ENCODE measurements at places on chromosomes 1 and 21.

- DNase-seq: no peak
Measured at GRCh38 chr1:85125891-85126290, 74.9 kb downstream of the SYDE2 start.

- no peak for DNase-seq
Measured at GRCh38 chr1:31573261-31573660, 3.1 kb upstream of the TINAGL1 start.

GRCh38 chr21:24486973-24487372, 1120.3 kb downstream of the MRPL39 start:
- no peak for DNase-seq

DNA sequence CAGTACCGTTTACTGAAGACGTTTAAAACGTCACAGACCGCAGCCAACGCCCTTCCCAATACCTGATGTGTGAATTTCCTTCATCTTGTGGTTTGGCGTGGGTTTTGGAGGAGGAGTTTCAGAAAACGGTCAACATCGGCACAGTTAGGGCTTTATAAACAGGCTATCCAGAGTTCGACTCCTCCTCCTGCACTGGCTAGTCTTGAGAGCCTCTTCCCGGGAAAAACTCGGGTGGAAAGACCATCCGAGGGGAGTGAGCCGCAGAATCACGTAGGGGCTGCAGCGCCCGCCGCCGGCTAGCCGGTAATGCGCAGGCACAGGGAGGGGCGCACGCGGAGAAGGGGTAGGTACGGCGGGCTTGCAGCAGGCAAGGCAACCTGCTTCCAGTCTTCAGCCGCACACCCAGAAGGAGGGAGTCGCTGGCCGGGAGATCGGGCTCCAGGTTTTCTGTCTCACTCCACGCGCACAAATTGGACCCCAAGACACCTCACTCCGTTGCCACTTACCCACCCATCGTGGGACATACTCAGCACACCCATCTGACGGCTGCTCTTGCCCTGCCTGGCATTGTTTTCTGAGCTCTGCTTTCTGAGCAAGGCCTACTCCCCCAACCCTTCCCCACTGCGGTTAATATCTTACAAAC, 25.4 kb downstream of the SLC19A2 start:
- no peak for DNase-seq

GRCh38 chr1:209875515-209875914, 47.7 kb downstream of the UTP25 start:
- DNase-seq: peak; percentile 35

GRCh38 chr1:168734271-168734670, 5.3 kb upstream of the DPT start:
- DNase-seq: no peak

GRCh38 chr1:243487649-243488227, 231.9 kb downstream of the SDCCAG8 start:
- no peak for DNase-seq

DNA sequence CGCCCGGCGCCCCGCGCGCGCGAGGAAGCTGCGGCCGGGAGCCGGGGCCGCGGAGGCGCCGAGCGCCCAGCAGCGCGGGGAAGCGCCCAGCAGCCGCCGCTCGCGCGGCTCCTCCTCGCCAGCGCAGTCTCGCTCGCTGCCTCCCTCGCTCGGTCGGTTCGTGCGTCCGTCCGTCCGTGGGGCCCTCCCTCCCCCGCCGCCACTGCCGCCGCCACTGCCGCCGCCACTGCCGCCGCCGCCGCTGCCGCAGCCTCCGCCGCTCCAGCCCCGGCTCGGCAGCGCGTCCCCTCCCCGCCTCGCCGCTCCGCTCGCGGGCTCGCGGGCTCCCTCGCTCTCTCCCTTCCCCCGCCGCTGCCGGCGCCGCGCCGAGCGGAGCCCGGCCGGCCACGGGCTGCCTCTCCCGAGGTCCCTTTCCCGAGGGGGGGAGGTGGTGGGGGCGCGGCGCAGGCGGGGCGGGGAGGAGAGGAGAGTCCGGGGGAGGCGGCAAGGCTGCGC, at the start of gene KCND3:
Gene KCND3, minus strand, starts transcription at position 138 of the 495 bp plus-strand sequence.
- peak; percentile 21 for DNase-seq

GRCh38 chr21:26834181-26834905, 10.9 kb downstream of the ADAMTS1 start:
- no peak for DNase-seq

GRCh38 chr21:18877917-18878316, 474.3 kb upstream of the TMPRSS15 start:
- no peak for DNase-seq

GRCh38 chr21:37266515-37267221, 466 bp downstream of the VPS26C start:
- DNase-seq: peak; percentile 83

DNA sequence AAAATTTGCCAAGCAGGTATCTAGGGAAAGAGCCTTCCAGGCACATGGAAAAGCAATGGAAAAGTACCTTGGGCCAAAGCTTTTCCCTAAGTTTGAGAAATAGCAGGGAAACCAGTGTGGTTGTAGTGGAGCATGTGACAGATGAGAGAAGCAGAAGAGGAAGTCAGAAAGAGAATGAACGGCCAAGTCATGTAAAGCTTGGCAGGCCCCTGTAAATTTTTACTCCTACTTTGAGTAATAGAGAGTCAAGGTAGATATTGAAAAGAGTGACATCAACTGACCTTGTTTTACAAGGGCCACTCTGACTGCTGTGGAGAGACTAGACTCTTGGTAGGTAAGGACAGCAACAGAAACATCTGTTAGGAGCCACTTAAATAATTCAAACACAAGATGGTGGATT, 180.9 kb upstream of the PRMT6 start:
- DNase-seq: no peak

GRCh38 chr1:69595486-69595885, 27.8 kb downstream of the LRRC7 start:
- no peak for DNase-seq

DNA sequence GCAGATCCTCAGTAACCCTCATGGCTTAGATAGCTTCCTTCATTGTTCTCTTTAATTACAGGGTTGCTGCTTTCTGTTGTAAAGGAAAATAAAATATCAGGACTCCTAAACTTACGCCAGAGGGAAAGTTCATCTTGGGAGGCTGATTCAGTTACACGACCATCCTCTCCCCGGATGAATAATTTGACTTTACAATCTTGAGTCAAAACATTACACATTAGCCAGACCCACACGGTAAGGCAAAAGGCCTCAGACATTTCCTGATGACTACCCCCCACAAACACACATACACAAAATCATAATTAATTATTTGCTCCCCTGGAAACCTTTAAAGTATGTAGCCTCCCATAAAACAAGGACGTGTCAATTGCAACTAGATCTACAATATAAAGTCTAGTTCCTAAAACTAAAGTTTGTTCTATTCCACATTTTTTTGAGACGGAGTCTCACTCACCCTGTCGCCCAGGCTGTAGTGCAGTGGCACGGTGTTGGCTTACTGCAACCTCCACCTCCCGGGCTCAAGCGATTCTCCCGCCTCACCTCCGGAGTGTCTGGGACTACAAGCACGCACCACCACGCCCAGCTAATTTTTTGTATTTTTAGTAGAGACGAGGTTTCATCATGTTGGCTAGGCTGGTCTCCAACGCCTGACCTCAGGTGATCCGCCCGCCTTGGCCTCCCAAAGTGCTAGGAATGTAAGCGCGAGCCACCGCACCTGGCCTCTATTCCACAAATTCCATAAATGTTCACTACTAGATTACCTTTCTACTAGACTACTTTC, 830 bp upstream of the PRDX1 start:
- DNase-seq: no peak

DNA sequence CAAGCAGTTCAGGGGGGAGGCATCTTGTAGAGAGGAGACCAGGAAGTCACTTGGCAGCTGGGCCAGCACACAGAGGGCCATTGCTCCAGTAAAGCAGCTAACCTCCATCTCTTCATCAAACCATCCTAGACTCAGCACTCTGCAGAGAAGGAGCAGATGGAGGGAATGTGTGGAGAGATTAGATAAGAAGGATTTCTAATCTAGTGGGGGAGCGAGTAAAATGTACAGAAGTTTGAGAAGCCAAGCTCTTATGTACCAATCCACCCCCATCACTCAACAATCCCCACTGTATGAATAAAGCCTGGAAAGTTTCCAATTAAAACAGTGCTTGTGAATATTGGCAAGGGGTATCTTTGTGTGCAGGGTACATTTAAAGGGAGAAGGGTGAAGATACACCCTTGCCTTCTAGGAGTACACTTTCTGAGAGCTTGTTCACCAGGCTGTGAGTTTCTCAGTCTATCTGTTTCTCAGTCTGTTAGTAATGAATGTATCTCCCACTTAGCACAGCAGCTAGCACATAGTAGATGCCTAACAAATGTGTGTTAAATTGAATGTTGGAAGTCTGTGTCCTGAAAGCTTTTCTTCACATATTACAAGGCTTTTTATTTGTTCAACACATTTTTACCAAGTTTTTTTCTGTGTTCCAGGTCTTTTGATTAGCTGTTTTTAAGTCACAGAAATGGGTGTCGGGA, 142.7 kb upstream of the UBE2U start:
- DNase-seq: no peak

- DNase-seq: no peak
Measured at GRCh38 chr1:228259951-228260350, 52.1 kb downstream of the OBSCN start.

DNA sequence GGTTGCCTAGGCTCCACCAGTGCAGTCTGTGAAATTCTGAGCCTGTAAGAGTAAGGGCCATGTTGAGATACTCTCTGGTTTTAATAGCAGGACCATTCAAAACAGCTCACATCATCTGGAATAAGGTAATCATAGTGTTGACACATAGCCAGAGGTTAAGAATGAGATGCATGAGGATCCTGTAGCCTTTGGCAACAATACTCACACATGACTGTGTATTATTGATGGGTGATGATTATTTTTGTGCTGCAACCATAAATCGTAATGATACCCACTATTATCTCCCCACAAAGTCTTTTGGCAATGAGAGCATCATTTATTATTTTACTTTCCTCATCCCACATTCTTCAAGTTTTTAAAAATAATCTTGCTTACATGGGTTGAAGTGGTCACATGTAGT, 35.5 kb downstream of the KCNK2 start:
- DNase-seq: no peak

DNA sequence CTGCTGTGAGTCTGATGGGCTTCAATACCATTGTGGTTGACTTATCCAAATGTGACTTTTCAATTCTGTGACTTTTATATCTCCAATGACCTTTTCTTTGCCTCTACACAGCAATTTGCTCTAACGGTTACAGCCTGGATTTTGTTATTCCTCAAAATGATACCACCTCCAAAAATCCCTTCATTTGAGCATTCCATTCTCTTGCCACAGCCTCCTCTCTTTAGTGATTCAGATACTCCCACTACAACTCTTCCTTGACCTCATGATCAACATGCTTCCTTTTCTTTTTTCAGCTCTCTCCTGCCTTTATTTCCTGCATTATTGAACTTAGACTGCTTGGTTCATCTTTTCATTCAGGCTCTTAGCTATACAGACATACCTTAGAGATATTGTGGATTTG, 16.6 kb upstream of the IL19 start:
- no peak for DNase-seq

- DNase-seq: no peak
Measured at GRCh38 chr1:20479840-20480239, 6.2 kb downstream of the CAMK2N1 start.

GRCh38 chr1:100266741-100267140, 725 bp downstream of the RTCA start:
- no peak for DNase-seq

GRCh38 chr1:207444514-207445217, 9.5 kb upstream of the CR2 start:
- DNase-seq: no peak

DNA sequence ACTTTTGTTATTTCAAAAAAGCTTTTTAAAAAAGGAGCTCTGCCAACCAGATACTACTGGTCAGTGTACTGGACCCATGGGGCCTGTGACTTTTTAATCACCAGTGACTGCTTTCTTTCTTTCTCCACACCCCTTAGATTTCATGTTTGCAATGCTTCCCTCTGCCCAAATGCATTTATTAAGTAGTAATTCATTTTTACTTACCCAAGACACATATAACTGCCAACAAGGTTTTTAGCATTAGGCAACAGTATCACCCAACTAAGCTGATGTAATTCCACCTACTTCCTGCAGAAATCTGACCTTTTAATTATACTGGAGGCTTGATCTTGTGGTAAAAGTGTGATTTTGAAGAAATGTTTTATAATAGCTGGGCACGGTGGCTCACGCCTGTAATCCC, 12.5 kb downstream of the MECR start:
- no peak for DNase-seq

DNA sequence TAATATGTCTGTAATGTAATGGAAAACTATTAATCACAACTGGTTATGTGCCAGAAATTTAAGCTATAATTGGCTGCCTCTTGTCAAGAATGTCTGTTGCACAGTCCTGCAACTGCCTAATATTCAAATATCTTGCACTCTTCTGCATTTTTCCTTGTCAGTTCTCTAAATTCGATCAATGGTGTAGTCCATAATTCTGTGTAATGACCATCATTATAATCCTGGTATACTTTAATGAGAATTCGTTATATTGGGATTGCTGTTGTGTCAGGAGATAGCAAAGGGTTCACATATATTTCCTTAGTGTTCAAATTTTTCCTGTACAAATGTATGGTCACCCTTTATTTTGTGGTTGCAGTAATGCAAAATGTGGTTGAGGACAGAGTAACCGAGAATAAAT, 4.8 kb downstream of the NTNG1 start:
- DNase-seq: no peak

DNA sequence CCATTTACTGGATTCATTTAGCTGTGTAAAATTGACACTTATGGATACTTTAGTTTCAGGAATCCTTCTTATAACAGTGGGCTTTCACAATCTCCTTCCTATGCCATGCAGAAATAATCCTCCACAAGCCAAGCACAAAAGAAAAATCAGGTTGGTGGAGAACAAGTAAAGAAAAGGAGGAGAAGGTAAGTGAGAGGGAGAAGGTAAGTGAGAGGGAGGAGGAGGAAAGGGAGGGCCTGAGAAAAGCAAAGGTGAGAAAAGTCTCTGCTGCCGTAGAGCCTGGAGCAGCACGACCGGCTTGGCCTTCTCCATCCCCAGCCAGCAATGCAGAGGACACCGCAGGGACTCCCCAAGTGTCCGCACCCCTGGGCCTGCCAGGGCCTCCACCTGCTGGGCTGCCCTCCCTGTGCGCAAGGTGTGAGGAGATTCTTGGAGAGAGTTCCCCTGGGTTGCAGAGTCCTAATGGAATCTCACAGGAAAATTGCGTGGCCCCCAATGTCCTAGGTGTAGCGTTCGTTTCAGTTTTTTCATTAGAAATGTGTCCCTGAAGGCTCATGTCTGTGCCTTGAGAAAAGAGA, 39.0 kb downstream of the PRMT2 start:
- no peak for DNase-seq

DNA sequence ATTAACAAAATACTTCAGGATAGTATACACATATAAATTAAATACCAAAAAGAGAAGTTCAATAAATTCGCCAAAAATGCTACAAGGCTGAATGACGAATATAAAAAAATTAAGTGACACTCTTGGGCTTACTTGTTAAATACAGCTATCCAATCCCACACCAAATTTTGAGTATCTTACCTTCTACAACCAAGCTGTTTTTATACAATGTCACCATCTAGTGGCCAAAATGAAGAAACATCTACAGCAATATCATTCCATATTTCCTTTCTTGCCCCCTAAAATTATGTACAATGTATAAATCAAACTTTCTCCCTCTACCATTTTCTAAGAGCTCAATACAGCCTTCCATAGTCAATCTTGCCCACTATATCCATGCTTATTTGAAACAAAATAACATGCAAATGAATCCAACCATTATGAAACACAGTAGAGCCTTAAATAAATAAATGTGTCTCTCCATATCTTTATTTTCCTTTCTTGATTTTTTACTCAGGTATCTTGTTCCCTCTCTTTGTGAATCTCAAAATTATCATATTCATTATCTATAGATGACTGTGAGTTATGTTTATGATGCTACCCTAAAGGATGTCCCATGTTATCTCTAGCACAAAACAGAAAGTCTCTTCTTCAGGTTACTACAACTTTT, 86.3 kb downstream of the ACBD6 start:
- DNase-seq: peak; percentile 59

All from NCI-H2171 (cell line).